Motor neuron (in vitro differentiated cells): ENCODE measurements at places on chromosomes 12 and 14.

GRCh38 chr12:132170637-132171292, 26.5 kb downstream of the NOC4L start:
- no peak for ATAC-seq

DNA sequence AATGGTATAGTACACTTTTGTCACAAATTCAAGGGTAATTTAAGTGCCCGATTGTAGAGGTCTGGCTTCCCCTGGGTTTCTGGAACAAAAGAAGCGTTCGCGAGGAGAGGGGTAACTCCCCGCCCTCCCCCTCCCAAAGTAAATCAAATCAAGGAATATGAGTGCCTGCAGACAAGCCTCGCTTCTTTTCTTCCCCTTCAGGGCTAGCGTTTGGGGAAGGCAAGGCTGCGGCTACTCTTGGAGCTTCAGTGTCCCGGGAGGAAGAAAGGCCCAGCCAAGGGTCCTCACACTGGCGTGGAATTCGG, 456 bp upstream of the TMPO start:
- ATAC-seq: peak; percentile 55

DNA sequence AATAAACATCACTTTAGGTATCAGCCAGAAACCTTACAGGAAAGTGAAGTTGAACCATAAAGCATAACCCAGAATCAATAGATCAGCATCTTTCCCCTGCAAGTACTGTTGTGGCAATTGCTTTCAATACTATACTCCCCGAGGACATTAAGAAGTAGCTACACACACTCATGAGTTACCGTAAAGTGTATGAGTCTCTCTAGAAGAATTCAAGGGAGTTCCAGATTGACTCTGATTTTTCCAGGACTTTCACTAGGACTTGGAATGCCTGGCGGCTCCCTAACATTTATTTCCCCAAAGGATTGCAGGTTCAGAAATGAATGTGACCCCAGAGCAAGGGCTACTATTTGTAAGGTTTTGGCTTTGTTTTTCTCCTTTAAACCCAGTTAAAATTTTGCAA, 465.4 kb upstream of the MDGA2 start:
- ATAC-seq: no peak

GRCh38 chr12:52741375-52742195, 35.6 kb downstream of the KRT76 start:
- no peak for ATAC-seq

DNA sequence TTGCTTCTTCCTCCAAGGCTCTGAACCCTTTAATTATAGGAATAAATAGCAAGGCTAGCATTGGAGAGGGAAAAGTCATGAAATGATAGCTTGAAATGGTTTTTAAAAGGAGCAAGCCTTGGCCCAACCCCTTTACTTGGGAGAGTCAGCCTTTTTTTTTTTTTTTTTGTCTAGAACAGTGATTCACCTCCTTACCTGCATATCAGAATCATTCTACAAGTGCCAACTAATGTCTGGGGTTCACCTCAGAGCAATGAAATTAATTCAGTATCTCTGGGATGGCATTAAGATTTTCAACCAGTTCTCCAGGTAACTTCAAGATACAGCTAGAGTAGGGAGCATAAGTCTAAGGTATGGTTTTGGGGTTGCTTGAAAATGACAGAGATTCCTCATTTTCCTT, 41.3 kb upstream of the TMTC2 start:
- ATAC-seq: no peak

DNA sequence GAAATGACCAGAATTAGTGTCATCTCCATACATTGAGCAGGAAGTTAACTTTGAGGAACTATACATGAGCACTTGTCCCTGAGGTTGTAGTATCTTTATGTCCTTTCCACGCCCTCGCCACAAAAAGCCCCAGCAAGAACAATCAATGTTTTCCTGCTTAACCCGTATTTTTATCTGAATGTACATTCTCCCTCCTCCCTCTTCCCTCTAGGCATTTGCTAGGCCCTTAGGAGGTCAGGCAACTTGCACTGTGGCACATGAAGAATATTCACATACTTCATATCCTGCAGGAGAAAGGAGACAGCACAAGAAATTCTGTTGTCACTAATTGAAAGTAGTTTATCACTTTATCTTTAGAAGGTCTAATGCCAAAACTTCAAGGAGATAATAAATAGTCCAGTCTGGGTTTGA, 18.1 kb upstream of the DUSP6 start:
- ATAC-seq: no peak

DNA sequence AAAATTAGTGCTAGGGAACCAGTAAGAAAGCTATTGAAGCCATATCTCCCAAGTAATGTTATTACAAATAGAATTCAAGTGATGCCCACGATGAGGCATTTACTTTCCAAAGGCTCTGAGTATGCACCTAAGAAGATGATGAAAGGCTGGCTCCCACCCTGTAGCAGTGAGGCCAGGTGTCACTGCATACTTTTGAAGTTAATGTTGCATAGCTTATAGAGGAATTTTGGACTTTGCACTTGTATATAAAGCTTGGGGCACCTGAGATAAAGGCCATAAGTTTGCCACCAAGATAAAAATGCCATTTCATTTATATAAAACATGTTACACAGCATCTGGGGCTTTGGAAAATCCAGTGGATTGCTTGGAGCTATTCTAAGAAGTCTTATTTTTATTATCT, 96.2 kb downstream of the PTPRB start:
- ATAC-seq: no peak

DNA sequence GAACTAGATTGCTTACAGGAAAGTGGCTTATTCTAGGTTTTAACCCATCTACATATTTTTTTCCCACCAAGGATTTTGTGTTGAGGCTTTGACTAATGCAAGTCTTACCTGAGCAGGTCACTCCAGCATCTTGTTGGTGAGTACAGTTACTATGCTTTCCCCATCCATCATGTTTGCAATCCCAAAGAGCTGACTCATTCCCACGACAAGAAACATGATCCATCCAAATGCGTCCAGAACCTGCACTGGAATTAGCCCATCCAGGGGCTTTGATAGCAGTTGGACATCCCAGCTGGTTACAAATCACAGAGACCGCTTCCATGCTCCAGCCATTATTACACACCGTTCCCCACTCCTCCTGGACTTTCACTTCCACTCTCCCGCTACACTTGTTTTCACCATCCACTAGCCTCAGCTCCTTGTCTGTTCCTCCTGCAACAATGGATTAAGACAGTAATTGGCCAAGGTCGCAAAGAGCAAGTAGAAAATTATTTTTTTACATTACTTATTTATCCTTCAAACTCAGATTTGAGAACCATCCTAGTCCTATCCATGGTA, 2.5 kb downstream of the CD163 start:
- ATAC-seq: no peak

- ATAC-seq: no peak
These were observed 53.9 kb downstream of the NTN4 start for GRCh38 chr12:95736631-95737030.

GRCh38 chr12:77220586-77220985, 155.2 kb upstream of the E2F7 start:
- ATAC-seq: no peak

DNA sequence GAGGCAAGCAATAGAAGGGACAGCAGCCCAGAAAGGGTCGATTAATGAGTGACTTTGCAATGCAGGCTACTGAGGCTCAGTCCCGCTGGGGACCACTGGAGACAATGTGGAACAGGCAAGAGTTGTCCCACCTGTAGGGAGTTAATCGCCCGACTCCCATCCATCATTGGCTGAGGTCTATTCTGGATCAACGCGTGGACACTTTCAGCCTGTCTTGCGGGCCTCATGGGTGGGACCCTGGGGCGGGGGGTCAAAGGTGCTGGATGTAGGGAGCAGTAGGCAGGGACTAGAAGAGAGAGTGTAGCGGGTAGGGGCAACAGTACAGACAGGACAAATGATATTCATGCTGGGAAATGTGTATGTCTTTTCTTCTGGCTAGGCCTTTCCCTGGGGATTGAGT, 6.1 kb downstream of the IFI27L2 start:
- no peak for ATAC-seq

DNA sequence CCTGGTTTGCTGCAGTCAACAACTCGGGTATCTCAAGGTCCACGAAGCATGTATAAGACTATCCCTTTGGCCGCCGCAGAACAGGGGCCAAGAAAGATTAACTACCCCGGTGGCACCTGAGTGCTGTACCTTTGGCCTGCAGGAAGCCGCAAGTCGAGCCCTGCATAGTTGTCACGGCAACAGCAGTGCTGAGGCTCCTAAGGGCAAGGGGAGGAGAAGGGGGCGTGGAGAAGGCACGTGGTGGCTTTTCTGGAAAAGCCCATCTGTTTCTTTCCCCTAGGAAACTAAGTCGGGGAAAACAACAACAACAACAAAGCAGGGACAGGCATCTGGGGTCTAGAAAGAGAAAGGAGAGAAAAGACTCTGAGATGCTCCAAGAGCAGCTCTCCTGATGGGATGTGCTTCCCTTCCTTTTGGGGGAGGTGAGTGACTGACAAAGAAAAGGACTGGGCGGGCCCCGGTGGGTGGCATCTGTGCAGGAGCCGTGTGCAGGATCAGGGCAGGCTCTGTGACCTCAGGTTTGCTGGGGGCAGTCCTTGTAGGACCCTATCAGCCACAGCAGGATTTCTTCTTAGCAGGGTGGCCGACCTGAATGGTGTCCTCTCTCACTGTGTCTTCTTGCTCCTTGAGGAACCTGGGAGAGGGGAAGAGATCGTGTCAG, 123.9 kb downstream of the PRMT8 start:
- ATAC-seq: no peak

- no peak for ATAC-seq
These were observed 74.4 kb downstream of the DAAM1 start for GRCh38 chr14:59262717-59263454.

DNA sequence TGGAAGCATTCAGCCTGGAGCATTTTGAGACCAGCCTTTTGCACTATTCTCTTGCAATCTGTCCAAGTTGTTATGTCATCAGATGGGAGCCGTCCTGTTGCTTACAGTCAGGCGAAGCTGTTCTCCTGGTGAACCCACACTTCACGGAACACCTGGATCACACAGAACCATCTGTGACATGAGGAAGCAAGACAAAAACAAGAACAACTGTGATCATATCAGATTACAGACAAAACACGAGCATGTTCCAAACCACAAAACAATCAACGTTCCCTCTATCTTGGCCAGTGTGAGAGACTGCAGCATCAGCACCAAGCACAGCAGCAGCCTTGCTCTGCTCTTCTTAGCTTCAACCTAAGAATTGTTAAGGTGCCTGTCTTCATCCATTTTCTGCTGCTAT, 180.5 kb upstream of the SFSWAP start:
- no peak for ATAC-seq

DNA sequence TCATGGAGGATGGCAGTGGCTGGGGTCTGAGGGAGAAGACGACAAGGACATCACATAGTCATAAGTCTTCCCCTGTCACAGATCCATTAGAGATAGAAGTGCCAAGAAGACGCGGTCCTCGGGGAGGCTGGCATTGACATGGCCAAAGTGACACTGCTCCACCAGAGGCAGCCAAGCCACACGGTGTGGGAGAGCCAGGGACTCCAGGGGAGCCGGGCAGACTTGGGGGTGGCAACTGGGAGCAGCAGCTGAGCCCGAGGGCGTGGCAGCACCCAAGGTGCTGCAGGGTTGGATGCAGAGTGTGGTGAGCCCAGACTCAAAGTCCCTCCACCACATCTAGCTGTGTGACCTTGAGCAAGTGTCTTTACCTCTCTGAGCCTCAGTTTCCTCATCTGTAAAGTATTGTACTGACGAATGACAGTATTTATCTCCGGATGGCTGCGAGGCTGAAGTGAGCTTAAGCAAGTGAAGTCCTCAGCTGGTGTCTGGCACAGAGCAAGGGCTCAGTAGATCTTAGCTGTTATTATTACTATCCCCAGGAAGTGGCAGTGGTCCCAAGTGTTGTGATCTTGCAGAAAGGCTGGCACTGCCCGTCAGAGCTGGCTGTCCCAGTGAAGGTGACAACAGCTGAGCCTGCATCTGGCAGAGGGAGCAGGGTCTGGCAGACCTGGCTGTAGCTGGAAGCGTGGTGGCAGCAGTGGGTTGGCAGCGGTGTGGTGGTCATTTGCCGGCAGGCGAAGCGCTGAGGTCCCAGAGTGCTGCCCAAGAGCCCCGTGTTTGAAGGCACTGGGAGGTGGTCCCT, 54.9 kb downstream of the ZNF664 start:
- ATAC-seq: no peak

GRCh38 chr12:103626498-103626897, 39.4 kb downstream of the STAB2 start:
- ATAC-seq: peak; percentile 100

- no peak for ATAC-seq
These were observed 2.7 kb downstream of the TTC6 start for GRCh38 chr14:37597914-37598746.

GRCh38 chr14:64861916-64862315, 17.8 kb downstream of the SPTB start:
- no peak for ATAC-seq
